ENCODE measurements at places on chromosomes 12 and 14.
A peak's percentile ranks its signal among the peaks of the same experiment; 100 is the strongest.

GRCh38 chr12:20426191-20426590 is 57.9 kb downstream of the PDE3A start:
- DNase-seq: no peak

DNA sequence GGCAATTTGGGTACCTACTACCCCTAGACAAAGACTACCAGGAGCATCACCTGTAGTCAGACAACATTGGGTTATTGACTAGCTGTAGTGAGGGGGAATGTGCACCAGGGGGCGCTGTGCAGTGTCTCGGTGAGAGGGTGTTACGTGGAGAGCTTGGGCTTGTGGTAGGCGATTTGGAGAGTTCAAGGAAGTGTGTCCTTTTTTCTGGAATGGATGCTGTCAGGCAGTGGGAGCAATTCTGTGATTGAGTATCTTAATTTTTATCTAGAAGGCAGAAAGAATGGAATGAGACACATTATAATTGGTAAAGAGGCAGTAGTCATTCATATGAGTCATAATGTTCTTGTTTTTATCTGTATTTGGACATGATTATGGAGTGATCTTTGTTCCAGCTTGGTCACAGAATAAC is 187.7 kb downstream of the GALC start:
- peak; percentile 19 for DNase-seq

- no peak for DNase-seq
Measured at GRCh38 chr14:105067140-105067968, 2.1 kb upstream of the GPR132 start.

- DNase-seq: no peak
Measured at GRCh38 chr12:50322206-50322605, 38.9 kb upstream of the LIMA1 start.

- DNase-seq: no peak
Measured at GRCh38 chr12:62113366-62114011, 146.7 kb upstream of the USP15 start.

- DNase-seq: no peak
Measured at GRCh38 chr12:25935355-25936144, 22.9 kb upstream of the RASSF8 start.

GRCh38 chr14:92659765-92660561 is 88.5 kb downstream of the LGMN start:
- DNase-seq: no peak

- peak; percentile 89 for DNase-seq
Measured at GRCh38 chr12:2759733-2760132, 35.0 kb upstream of the FKBP4 start.

GRCh38 chr12:124086299-124086898 is 113.4 kb downstream of the ZNF664 start:
- no peak for DNase-seq

GRCh38 chr12:115828168-115828567 is 449.3 kb downstream of the MED13L start:
- no peak for DNase-seq

DNA sequence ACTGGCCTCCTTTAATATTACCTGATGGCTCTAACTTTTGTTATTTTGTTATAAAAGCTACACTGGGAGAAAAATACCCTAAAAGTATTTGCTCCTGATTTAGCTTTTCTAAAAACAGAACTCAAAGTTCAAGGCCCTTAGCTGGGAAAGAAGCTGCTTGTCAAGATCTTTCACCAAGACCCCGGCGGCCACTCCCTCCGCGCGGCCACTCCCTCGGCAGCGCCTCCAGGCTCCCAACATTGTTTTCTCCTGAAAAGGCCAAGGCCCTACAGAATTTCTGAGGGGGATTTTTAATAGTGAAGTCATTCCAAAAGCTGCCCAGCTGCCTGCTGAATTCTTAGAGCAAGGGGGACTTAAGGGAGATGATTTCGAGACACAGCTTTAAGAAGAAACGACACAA is 96.4 kb downstream of the NTN4 start:
- DNase-seq: no peak

DNA sequence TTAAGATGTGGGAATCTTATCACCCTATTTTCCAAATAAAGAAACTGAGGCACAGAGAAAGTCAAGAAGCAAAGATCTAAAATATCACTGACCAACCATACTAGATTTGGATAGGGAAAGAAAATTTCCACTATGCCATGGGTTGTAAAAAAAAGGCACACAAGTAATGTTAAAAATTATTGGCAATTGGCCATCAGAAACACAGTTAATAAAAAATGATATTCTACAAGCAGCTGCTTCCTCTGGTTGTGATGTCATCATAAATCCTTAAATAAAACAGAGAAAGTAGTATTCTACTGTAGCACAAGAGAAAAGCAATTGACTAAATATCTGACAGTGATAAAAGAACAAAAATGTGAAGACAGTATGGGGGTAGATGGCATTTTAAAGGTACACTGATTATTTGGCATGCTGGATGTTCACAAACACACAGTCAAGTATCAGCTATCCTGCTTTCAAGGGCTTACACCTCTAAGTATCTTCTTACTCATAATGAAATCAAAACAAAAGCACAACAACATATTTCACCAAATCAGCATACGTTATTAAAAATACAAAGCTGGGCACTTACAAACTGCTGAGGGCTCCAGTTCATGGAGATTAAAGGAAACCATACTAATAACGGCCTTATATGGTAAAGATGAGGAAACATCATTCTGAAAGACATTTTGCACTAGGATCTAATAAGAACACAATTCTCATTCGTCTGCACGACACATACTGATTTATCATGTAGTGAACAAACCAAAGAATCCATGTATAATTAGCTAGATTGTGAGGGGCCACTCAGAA is 45.7 kb downstream of the CORO1C start:
- DNase-seq: no peak

GRCh38 chr14:104977681-104978653 is at the start of gene AHNAK2:
Gene AHNAK2 (minus strand): TSS chr14:104978374. CDS start chr14:104978237, 137 bp downstream.
- DNase-seq: peak; percentile 93

DNA sequence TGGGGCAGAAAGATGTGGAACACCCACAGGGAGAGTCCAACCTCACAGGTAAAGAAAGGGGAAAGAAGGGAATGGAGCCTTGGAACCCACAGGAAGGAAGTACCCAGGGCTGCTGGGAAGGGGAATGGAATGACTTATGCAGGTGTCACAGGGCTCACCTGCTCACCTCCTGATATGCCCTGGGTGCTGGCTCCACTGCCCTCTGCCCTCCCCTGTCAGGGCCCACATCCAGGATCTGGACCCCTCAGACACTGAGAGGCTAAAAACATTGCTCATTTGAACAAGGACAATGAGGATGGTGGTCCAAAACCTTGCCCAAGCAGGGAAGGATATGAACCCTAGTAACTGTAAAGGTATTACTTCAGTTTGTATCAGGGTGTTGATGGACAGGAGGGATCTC is 19.3 kb downstream of the ZBTB39 start:
- DNase-seq: no peak

DNA sequence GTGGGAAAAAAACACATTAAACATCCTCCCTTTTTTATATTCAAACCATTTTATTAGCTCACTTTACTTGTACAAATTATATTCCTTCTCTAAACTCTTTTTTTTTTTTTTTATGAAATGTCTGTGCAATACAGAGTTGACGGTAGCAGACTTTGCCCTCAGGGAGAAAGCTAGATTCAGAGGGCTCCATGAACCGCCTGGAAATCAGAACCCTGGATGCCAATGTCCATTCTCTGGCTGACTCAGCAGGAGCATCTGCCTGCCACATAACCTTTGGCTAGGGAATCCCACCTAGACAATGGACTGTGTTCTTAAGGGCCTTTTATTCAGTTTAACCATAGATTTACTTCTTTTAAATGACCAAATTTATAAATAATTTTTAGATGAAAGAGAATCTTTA is 467.0 kb downstream of the MDGA2 start:
- DNase-seq: no peak

GRCh38 chr12:94815958-94816357 is 165.6 kb upstream of the TMCC3 start:
- DNase-seq: peak; percentile 28

- DNase-seq: peak; percentile 52
Measured at GRCh38 chr14:105325716-105326567, 11.4 kb downstream of the PACS2 start.

- DNase-seq: no peak
Measured at GRCh38 chr12:93583627-93584392, 11.3 kb downstream of the SOCS2 start.

DNA sequence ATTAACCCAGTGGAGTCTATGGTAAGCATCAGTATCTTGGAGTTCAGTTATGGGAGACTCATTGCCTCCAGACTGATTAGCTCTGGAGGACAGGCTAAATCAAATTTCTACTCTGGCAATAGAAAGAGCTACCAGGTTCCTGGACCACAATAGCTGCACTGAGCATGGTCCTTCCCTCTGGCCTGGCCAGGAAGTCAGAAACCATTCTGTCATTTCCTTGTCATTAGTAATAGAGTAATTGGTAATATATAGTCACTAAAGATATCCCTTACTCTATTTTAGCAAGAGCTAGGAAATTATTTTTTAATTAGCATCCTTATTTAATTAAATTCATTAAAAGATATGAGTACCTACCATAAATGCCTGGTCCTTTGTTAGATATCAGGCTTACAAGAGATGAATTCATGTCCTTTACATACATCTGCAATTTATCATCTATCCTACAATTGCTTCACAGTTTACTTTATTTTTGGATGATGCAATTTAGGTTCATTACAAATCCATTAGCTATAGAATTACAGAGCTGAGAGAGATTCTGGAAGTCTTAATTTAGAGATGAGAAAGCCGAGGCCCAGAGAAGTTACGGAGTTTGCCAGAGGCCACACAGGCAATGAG is 23.7 kb upstream of the TDRD9 start:
- no peak for DNase-seq

- no peak for DNase-seq
Measured at GRCh38 chr14:20618271-20618749, 23.2 kb downstream of the OR6S1 start.

DNA sequence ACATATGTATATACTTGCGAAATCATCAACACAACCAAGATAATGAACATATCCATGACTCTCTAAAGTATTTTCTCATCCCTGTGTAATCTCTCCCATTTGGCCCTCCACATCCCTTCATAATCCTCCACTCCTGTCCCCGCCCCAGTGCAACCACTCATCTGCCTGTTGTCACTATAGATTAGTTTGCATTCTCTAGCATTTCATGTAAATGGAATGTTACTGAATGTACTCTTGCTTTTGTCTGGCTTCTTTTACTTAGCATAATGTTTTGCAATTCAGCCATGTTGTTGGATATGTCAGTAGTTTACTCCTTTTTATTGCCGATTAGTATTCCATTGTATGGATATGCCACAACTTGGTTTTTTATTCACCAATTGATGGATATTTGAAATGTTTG is 99.1 kb downstream of the BICD1 start:
- no peak for DNase-seq

DNA sequence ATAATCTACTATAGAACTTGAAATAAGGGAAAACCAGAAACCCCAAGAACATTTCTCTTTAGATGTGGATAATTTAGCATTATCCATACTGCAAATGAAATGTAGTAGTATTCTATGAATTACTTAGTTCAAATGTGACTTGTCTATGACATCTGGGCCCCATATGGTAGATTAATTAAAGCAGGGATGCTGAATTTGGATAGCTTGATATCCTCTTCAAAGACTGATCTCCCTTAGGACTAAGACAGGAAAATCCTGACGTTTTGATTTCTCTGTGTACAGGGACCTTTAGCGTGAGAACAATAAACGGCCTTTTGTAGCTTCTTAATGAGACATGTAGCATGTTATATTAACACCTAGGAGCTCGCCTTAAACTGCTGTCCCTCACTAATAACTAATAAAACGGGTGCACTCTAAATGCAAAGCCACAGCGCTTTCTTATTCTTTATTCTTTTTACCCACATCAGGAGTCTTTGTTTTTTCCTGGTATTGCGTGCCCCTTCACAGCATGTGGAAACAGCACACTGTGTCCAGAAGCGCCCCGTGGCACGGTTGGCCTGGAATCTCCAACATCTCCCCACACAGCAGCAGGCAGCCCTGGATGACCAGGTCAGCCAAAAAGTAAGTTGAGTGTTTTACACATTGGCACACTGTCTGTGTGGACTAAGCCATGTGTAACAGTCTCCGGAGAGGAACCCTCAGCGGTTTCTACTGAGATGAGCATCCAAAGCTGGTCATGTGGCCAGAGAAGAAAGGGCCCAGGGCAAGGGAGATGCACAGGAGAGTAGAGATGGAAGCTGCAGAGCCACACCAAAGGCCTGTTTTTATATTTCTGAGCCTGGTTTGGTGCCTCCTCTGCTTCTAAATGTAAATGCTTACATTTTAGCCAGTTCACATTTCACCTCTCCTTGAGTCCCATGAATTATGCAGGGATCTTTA is 93.1 kb downstream of the SRGAP1 start:
- no peak for DNase-seq

DNA sequence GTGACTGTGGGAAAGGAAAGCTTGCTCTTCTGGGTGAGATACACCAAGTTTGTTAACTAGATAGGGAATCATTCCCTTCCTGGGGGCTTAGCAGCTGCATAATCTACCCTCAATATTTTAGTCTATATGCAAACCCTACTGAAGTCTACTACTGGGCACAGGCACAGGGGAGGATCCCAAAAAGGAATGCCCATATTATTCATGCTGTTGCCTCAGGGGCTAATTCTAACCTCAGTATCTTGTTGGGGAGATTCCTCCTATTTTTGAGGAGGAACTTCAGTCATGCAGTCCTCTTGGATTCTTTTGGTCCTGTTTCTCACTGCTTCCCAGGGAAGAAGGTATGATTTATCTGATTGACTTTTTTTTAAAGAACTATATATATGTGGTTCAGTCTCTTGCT is 58.9 kb upstream of the ANKS1B start:
- no peak for DNase-seq

DNA sequence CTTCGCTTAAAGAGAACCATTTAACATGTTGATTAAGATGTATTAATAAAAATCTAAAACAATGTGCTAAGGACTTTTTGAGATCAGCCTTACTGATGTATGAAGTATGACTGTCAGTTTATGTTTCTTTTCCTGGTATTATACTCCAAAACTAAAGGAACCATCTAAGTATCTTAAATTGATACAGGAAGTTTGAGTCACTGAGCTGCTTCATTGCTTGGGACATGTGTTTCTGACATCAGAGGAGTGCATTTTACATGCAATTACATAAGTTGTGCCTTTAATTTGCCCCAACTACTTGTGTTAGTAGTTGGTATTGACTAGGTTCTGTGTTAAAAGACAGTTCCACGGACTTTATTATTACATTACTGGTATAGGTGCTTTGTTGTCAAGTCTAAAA is 50.9 kb downstream of the PROX2 start:
- no peak for DNase-seq

- DNase-seq: no peak
Measured at GRCh38 chr12:105748806-105749600, 389.8 kb downstream of the NUAK1 start.

DNA sequence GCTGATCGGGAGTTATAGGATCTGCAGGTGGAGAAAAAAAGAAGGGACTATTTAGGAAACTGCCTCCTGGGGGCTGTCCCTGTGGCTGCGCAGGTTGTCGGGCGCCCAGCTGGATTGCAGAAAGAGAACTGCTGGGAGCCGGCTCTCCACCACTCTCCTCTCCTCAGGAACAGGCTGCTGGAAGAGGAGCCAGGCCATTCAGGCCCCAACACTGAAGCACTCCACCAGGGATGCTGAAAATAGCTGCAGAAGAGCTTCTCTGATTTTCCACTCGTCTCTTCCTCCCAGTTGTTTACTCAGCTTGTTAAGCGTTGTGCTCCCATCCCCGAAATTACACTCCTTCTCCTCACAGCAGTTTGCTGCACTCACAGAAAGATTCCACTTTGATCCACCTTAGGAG is 347.3 kb downstream of the GLT1D1 start:
- DNase-seq: no peak

All from NCI-H526 (cell line).